ENCODE measurements at places on chromosomes 1 and 21.

- DNase-seq, result no peak
Observed at GRCh38 chr1:37814252-37814651, 6.2 kb upstream of the YRDC start.

GRCh38 chr21:33022828-33023573 lies 2.7 kb upstream of the OLIG2 start:
- DNase-seq, result no peak

DNA sequence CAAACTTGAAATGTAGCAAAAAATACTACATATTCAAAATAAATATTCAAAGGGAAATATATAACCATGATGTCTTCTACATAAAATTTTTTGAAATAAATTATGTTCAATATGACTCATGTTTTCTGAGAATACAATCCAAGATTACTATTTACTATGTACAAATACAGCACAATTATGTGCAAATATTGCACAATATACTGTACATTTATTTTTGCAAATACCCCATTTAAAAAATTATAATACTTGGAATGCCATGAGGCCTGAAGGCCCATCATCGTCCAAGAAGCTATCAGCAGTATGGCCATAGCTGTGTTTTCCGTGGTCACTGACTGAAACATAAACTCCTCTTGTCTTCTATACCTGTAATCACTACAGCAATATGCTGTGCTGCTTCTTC lies 12.3 kb downstream of the CCDC181 start:
- no peak for DNase-seq

- no peak for DNase-seq
Observed at GRCh38 chr1:96995351-96995750, 273.8 kb downstream of the PTBP2 start.

- no peak for DNase-seq
Observed at GRCh38 chr1:170309389-170310013, 163.7 kb downstream of the NTMT2 start.

- DNase-seq, result no peak
Observed at GRCh38 chr1:35288761-35289160, 20.3 kb downstream of the ZMYM4 start.

DNA sequence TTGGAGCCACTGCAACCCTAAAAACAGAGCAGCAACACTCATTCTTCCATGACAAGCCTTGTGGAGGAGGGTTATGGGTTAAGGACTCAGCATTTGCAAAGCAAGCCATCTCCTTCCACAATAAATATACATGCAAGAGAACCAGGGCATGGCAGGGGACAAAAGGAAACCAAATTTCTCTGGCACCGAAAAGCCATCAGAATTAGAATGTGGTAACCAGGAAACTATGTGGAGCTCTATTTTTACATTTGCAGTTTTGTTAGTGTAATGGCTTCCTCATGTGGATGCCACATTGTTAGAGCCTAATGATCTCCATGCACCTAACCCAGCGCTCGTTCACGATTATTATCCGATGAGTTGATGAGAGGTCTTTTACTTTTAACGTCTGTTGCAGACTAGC lies 91.7 kb downstream of the NAV1 start:
- no peak for DNase-seq

GRCh38 chr21:34702341-34703170 lies 33.8 kb downstream of the CLIC6 start:
- DNase-seq, result no peak

- DNase-seq, result no peak
Observed at GRCh38 chr1:34684266-34684665, 70.6 kb upstream of the GJB5 start.

DNA sequence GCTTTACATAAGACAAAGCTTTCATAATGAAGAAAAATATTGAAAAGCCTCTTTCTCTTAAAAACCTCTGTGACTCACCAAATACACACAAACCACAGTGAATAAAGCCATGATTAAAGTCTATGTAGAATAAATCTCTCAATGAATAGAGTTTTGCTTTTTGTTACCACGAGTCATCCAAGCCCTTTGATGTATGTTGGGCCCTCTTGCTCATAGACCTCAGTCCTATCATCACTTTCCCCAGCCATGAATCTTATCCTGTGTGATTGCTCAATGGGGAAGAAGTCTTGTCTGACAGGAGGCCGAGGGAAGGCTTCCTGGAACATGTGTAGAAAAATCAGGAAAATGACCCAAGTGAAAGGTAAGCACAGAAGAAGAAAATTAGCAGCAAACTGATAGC lies 60.8 kb downstream of the NGF start:
- DNase-seq, result no peak

DNA sequence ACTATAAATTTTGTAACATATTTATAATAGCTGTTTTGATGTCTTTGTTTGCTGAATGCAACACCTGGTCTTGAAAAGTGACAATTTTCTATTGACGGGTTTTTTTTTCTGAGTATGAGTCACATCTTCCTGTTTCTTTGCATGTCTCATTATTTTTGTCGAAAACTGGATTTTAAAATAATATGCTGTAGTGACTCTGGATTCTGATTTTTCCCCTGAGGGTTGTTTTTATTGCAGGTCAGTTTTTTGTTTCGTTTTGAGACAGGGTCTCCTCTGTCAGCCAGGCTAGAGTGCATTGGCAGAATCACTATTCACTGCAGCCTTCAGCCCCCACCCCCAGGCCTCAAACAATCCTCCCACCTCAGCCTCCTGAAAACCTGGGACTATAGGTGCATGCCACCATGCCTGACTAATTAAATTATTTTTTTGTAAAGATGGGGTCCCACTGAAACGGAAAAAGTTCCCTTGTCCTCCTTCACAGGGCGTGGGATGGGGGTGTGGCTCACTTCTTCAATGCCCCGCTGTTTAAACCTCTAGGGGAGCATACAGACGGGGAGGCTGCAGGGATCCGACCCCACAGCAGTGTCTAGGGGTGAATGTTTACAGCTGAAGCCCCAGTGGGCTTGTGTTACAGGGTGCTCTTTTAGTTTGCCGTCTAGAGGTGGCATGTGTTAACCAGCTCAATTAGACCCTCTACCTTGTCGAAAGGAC lies 11.3 kb upstream of the PPIE start:
- no peak for DNase-seq

DNA sequence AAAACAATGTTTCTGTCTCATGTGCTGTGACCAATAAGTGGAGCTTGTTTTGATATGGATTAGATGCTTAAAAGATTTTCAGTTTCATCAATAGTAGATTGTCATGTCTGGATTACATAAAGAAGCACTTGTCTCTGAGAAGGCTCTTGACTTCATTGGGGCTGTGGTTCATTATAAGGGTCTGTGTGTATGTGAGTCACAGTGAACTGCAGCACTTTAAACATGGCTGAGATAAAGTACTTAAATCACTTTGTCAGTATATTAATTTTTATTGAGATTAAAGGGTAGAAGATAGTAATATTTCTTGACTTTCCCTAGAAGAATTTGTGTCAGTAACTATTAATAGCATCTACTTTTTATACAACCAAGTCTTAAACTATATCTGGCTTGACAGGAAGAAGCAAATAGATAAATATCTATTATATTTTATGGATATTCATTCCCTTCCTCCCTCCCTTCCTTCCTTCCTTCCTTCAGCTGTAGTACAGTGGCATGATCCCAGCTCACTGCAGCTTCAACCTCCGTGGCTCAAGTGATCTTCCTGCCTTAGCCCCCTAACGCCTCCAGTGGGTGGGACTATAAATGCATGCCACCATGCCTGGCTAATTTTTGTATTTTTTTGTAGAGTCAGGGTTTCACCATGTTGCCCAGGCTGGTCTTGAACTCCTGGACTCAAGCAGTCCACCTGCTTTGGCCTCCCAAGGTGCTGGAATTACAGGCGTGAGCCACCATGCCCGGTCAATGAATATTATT lies 48.8 kb downstream of the ZFYVE9 start:
- DNase-seq, result no peak

- DNase-seq, result no peak
Observed at GRCh38 chr1:19032701-19033514, 76.4 kb upstream of the IFFO2 start.

DNA sequence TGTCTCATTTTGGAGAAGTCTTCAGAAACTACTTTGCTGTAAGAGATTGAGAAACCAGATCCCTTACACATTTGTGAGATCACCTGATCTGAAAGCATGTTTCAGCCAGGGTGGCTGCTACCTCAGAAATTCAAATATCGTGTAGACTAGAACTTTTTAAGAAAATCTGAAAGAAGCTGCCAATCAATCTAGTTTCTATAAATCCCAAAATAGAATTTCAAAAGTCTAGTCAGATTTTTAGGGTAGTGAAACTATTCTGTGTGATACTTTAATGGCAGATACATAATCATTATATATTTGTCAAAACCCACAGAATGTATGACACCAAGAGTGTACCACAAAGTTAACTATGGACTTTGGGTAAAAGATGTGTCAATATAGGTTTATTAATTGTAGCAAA lies 79.9 kb upstream of the PLPPR5 start:
- DNase-seq, result no peak

DNA sequence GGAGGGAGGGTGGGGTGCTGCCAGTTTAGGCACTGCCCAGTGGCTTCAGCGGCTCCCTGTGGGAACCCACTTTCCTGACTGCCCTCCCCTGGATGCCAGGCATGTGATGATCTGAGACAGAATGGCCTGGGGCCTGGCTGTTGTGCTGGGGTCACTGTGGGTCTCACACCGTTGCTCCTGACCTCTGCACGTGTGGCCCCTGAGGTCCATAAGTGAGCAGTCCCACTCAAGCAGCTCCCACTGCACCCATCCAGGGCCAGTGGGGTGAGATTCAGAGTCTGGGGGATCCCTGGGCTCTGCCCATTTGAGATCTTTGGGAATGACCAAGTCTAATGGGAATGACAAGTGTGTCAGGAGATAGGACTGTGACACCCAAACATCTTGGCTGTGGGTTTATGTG lies 18.0 kb downstream of the PODN start:
- DNase-seq, result no peak

GRCh38 chr1:239899747-239900146 lies 191.9 kb upstream of the FMN2 start:
- DNase-seq, result no peak

DNA sequence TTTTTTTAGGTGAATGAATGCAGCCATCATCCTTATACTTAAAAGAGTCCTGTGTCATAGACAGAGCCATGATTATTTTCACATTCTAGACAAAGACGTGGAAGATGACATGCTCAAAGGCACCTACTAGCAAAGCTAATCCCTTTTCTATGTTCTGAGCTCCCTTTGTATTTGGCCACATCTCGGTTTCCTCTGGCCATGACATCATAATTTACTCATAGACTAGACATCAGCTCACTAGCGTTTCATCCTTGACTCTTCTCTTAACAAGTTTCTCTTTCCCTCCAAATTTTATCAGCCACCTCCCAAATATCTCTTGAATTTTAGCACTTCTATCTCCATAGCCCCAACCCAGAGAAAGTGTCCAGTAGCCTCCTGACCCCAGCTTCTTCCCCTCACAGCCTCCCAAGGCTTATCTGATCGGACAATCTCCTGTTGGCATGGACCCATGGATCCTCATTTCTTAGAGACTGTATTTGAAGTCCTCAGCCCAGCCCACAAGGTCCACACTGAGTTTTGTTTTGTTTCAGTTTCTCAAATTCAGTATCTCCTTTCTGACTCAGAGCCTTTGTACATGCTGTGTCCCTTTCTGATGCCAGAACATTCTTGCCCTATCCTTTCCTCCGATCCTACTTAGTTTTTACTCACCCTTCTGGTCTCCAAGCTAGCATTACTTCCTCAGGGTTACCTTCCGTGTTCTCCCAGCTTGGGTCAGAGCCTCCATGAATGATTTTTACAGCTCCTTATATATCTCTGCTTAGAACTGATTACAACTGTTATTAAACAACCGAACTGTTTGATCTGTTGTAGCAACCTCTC lies 33.0 kb upstream of the EPS8L3 start:
- DNase-seq, result no peak

GRCh38 chr1:187413405-187414169 lies 584.8 kb downstream of the PLA2G4A start:
- peak; percentile 42 for DNase-seq

DNA sequence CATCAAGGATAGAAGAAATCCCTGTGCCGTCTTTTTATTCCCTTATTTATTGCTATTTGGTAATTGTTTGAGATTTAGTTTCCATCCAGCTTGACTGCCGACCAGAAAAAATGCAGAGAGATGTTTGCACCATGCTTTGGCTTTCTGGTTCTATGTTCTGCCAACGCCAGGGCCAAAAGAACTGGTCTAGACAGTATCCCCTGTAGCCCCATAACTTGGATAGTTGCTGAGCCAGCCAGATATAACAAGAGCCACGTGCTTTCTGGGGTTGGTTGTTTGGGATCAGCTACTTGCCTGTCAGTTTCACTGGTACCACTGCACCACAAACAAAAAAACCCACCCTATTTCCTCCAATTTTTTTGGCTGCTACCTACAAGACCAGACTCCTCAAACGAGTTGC lies 99.0 kb downstream of the TGFB2 start:
- DNase-seq, result no peak

DNA sequence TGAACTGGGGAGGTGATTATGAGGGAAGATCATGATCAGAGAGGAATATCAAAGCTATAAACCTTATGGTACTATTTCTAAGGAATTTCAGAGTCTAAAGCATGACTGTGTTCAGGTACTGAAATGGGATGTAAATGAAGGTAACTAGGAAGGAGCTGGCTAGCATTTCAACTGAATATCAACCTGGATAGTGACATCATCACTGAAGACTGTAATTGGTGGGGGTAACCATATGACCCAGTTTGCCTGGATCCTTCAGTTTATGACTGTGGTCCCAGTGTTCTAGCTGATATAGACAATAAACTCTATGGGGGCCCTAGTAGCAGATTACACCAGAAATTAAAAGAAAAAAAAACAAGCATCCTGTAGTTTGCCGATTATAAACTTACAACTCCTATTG lies 120.8 kb downstream of the APP start:
- DNase-seq, result no peak

GRCh38 chr1:14034506-14034905 lies 334.5 kb downstream of the PRDM2 start:
- no peak for DNase-seq

DNA sequence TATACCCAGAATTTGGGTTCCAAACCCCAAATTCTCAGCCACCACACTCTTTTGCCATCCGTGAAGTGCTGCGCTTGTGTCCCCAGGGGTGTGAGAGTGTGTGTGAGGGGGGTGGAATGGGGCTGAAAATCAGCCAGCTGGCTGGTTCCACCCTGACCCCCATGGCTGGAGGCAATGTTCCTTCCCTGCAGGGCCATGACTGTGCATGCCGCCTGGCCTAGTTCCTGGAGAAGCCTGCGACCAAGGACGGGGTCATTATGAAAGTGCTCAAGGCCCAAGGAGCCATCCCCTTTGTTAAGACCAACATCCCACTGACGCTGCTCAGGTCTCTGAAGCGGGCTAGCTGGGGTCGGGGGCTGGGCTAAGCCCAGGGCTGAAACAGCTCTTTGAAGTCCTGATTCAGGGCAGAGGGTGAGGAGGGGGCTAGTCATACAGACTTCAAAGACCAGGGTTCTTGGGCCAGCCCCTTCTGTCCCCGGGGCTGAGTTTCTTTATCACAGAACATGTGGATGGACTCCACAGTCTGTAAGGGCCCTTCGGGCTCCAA lies 38.7 kb downstream of the FAAH start:
- DNase-seq, result no peak

GRCh38 chr1:36225283-36225899 lies 1.1 kb downstream of the THRAP3 start:
- DNase-seq, result no peak

- DNase-seq, result no peak
Observed at GRCh38 chr1:231557411-231557810, 28.9 kb downstream of the TSNAX start.
